Esophagus mucosa (tissue), 1 donor: ENCODE measurements at places on chromosomes 3 and 15. TPM values are rescaled to one million over a fixed set of nuclear protein-coding genes. Genes with fewer than 3 reads are reported as not detected.

The CNOT10 gene
- total RNA-seq, result 25.7 TPM

The TMA7 gene
- 244 TPM for total RNA-seq

The ST3GAL6 gene
- total RNA-seq, result 1.1 TPM

The FBXO40 gene
- total RNA-seq, result not detected

The SERP1 gene
- total RNA-seq, result 55.5 TPM

The PLCH1 gene
- total RNA-seq, result 0.40 TPM

GRCh38 chr3:158780766-158781165 is 21.1 kb upstream of the MFSD1 start:
- ATAC-seq, result no peak

DNA sequence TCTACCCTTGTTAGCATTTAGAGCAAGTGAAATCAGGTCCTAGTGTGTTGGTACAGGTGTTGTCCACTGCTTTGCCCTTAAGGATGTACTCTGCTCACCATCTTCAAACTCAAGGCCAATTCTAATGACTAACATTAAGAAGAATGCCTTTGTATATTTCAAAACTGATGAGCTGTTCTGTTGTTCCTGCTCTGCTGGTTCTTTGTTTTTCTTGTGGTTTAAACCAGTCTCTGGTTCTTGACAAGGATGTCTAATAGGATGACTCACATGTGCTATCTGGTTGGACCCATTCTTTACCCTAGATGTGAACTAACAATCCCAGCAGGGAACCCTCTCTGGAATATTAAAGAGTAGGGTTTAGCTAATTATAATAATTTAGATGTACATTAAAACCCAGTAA is 17.3 kb downstream of the ABHD5 start:
- peak; percentile 93 for ATAC-seq

GRCh38 chr3:183892610-183893214 is 8.0 kb upstream of the PARL start:
- peak; percentile 6 for ATAC-seq

DNA sequence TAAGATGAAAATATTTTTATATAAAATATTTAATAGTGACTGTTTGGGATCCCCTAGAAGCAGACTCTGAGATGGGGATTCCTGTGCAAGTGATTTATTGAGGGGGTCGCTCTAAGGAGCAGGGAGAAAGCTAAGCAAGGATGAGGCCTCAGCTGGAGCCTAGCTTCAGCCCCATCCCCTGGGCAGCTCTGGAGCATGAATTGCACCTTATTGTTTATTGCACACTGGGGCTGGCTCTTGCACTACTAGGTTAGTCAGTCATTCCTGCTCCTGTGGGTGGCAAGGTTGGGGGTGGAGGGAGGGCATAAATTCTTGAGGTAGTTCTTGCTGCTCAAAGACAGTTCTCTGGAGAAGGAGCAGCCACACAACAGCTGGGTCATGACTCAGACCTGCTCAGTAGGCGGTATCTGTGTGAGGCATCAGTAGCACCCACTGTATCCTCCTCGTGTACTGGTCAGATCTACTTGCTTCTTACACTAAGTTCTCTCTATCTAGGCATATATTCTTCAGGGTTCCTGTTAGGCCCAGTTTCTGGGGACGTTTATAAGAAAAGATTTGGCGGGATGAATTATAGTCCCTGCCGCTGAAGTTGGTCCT is 27.2 kb upstream of the TNFSF10 start:
- peak; percentile 87 for ATAC-seq

- no peak for ATAC-seq
Observed at GRCh38 chr15:90421527-90421926, 33.5 kb downstream of the IQGAP1 start.

- ATAC-seq, result no peak
Observed at GRCh38 chr3:180496995-180497394, 105.0 kb upstream of the TTC14 start.

DNA sequence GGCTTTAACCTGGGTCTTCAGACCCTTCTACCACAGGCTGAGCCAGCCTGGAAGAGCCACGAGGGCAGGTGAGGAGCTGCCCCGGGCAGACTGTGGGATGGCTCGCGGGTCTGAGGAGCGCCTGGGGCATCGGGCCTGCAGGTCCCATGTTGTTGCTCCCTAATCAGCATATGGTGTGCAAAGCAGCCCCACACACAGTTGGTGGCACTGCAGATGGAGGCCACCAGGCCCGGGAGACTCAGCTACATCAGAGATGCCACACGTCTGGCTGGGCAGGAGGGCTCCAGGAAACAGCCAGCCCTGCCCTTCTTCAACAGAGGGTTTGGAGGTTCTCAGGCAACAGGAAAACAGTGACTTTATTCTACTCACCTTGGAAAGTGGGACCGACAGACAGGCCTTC is 63.9 kb downstream of the XXYLT1 start:
- ATAC-seq, result no peak
